Brain (organoid and tissue), 16 donors: ENCODE measurements at places on chromosomes 6 and 20.

- DNase-seq: peak; percentile 53
Observed at GRCh38 chr6:147508042-147508865, at the start of gene SAMD5. SAMD5 (plus strand) TSS chr6:147508690; CDS start chr6:147508929, 239 bp downstream.

DNA sequence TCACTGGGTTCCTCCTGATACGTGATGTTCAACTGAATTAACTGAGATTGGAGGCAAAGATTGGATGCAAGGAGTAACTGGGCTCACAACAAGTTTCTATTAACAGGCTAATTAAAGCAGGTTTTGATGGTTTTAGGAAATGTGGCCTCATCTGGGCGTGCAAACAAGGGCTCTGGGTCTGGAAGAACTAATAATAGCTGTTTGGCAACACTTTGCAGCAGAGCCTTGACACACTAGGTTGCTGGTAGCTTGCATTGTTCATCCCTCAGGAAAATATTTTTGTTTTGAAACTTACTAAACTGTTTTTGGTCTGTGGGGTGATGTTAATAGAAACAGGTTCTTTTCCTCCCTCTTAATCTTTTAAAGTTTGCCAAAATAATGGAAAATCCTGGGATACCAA is 117.2 kb upstream of the CD93 start:
- DNase-seq: no peak

DNA sequence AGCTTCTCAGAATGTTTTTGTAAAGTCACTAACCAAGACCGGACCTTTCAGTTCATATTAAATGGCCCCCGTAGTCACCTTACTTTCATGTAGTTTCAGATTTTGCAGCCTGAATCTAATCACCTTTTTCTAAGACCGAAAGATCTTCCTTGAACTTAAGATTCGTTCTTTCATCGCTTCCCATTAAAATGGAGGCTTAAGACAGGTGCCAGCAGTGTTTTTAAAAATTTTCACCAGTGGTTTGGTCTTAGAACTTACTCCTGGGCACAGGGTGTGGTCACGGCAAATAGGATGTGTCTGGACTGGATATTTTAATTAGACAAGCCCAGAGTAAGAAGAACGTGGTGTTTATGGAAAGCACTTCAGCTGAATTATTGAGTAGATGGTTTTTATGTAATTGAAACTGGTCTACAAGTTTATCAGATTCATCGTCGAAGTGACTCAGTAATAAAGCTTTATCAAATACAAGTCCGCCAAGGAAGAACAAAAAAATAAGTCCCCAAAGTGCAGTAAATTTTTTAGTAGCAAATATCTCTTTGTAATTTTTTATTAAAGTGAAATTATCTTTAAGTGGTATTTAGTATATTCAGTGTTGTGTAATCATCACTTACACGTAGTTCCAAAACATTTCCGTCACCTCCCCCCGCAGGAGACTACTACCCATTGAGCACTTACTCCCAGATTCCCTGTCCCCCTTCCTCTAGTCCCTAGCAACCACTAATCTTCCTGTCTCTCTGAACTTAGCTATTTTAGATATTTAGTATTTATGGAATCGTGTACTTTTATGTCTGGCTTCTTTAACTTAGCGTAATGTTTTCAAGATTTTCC is 868 bp downstream of the SRSF3 start:
- peak; percentile 57 for DNase-seq

DNA sequence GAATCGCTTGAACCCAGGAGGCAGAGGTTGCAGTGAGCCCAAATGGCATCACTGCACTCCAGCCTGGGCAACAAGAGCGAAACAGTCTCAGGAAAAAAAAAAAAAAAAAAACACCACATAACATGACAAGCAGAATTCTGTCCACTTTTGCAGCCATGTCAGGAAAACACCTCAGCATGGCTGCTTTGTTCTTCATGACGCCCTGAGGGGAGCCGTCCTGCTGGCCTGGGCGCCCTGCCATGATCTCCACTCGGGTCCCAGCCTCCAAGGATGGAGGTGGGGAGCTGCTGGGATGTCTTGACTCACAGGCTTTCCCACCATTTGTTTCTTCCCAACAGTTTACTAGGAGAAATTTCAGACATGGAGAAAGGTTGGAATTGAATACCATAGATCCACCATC is 42.2 kb downstream of the SNX9 start:
- DNase-seq: no peak

GRCh38 chr6:73984571-73985210 is 288.7 kb downstream of the CD109 start:
- no peak for DNase-seq

DNA sequence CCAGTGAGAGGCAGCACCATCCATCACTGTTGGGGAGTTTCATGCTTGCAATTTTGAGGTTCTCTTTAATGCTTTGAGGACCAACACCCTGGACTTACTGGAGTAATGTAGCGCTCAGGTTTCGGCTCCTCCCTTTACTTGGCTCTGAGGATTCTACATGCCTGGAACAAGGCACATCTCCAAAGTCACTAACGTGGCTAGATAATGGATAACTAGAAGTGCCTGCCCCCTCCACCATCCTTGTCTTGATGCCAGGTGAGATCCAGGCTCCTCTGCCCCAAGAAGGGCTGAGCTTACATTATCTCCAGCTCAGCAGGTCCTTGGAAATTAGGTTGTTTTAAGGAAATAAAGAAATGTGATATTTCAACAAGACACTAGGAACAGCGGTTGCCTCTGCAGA is 75.5 kb upstream of the ZNFX1 start:
- DNase-seq: no peak

DNA sequence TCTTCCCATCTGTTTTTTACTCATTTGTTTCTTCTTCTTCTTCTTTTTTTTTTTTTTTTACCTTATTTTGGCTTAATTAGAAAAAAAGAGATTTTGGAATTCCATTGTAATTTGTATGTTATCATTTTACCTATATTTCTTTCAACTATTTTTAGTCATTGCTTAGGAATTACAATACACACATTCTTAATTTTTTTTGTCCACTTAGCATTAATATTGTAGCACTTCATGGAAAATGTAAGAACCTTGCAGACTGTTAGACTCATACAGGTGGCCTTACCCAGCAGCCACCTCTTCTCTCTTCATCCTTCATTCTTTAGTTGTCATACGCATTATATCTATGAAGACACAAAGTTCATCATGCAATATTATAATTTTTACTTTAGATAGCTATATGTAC is 5.8 kb upstream of the SLC18B1 start:
- DNase-seq: no peak

DNA sequence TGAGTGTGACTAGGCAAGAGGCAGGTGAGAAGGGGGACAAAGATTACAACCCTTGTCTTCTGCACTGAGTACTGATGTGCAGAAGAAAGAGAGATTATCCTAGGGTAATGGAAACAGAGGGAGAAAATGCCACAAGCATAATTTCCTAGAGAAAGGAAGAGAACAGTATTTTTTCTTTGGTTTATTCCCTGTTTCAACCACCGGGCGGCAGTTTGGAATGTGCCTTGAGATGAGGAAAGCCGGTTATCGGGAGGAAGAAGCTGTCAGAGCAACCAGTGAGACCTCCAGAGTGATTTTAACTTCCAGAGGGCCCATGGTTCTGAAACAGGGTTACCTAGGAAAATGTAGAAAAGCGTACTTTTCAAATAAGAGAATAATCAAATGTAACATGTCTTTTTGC is 121.4 kb downstream of the REV3L start:
- peak; percentile 62 for DNase-seq

DNA sequence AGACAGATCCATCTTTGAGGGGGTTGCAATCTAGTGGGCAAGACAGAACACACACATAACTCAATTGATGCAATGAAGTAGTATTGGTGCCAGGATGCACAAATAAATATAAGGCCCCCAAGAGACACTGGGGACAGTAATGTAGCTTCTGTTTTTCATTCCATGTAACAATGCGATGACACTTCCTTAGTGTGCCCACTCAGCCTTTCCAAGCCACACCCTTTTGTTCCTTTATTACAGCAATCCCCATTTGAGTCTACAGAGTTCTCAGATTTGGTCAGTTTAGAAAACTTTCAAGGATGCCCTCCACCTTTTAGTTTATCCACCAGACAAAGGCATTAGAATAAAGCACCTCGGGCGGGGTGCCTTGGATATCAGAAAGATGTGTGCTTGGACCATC is 15.5 kb downstream of the TGM3 start:
- no peak for DNase-seq

DNA sequence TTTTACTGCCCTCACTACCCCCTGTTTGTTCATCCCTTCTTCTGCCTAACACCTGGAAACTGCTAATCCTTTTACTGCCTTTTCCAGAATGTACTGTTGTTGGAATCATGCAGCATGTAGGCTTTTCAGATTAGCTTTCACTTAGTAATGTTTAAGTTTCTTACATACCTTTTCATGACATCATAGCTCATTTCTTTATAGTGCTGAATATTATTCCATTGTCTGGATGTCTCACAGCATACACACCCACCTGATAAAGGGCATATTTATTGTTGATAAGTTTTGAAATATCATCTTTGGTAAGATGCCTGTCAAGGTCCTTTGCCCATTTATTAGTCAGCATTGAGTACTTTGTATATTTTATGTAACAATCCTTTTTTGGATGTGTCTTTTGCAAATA is 588.2 kb upstream of the NRSN1 start:
- DNase-seq: no peak

GRCh38 chr20:36117638-36118037 is 36.9 kb upstream of the EPB41L1 start:
- DNase-seq: no peak

GRCh38 chr6:44304282-44305199 is 8.6 kb downstream of the AARS2 start:
- no peak for DNase-seq

DNA sequence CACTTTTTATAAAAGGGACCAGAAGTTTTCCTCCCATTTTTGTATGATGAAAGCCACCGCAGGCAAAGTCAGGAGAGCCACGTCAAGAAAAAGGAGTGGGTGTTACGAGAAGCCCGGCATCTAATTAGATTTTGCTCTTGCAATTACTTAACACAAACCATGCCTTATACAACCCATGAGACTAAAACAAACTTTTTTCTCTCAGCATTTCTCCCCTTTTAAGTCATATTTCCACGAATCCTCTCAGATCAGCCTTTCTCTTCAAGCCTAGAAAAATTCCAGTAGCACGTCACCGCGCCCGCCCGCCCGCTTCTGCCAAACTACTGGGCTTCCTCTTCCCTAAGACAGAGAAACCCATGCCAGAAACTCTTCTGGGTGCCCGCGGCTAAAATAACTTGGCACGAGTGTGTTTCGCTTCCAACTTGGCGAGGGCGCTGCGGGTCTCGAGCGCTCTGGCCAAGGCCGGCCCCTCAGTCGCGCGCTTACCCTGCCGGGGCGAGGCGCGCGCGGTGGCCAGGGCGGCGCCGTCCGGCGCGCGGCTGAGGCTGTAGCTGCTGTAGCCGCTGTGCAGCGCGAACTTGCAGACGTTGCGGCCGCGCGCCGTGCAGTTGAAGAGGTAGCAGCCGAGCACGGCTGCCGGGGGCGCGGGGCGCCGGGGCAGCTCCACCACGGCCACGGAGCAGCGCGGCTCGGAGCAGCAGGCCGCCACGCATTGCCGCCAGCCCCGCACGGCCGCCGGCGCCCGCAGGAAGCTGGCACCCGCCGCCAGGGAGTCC is 1.0 kb downstream of the LRP11 start:
- DNase-seq: peak; percentile 77

- DNase-seq: no peak
Observed at GRCh38 chr6:14713008-14713960, 532.6 kb upstream of the JARID2 start.

DNA sequence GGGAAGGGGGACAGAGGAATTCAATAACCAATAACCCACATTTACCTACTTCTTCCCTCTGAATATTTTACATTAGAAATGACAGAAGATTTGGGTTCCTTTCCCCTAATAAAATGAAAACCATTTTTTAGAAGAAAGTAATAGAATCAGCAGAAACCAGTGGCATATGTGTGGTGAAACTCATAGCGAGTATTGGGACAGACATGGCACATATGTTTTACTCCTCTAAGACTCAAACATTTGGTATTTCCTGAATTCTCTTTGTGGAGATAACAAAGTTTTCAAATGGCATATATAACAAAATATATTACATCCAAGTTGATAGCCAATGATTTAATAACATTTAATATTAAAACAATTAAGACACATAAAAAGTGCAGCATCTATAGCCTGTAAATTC is 12.9 kb upstream of the BEND3 start:
- no peak for DNase-seq

DNA sequence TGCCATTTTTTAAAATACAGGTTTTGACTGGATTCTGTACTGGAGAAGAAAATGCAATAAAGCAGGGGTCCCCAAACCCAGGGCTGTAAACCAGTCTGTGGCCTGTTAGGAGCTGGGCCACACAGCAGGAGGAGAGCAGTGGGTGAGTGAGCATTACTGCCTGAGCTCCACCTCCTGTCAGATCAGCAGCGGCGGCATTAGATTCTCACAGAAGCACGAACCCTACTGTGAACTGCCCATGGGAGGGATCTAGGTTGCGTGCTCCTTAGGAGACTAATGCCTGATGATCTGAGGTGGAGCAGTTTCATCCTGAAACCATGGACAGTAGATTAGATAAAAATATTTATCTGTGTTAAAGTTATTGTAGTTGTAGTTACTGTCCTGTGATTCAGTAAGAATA is 21.1 kb upstream of the FBXO9 start:
- DNase-seq: peak; percentile 31

- DNase-seq: peak; percentile 54
Observed at GRCh38 chr6:41785689-41786450, 1.6 kb upstream of the TOMM6 start.

- DNase-seq: no peak
Observed at GRCh38 chr6:55040102-55040848, 134.0 kb upstream of the HCRTR2 start.

DNA sequence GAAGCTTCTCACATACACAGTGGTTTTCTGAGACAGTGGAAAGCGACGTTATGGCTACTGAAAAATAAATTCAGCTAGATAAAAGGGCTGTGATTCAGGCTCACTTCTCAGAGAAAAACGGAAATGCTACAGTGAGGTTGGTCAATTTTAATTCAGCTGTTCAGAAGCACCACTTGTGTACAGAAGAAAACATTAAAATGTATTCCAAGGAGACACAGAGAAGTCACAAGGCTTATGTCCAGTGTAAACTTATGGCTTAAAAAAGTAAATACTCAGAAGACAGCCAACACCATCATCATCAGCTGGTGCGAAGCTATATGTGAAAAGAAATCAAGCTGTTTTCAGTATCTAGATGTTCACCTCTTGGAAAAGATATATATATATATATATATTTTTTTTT is 68.6 kb downstream of the ABHD12 start:
- no peak for DNase-seq

DNA sequence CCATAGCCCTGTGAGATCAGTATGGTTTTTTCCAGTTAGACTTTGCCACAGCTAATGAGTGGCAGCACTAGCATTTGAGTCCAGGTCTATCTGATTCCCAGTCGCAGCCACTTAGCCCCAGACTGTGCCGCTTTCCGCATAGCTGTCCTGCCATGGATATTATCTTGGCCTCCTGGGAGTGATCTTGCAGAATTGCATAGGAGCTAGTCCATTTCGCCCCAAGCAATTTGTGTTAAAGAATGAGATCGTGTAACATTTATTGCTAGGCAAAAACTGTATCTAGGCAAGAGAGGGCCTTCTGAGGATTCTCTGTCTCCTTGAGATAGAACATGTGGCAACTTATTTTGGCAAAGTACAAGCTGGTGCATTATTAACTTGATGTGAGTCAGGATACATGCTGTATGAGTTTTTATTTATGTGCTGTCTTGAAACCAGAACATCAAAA is 74.2 kb downstream of the EZR start:
- peak; percentile 82 for DNase-seq

GRCh38 chr6:153084393-153084792 is 46.7 kb downstream of the RGS17 start:
- no peak for DNase-seq
